ENCODE measurements at places on chromosomes 3 and 15.
A peak's percentile ranks its signal among the peaks of the same experiment; 100 is the strongest.

GRCh38 chr3:107345822-107346405, 31.3 kb upstream of the CCDC54 start:
- peak; percentile 20 for DNase-seq

GRCh38 chr3:16550676-16551341, 37.3 kb upstream of the RFTN1 start:
- DNase-seq = peak; percentile 85

GRCh38 chr15:66112388-66112787, 141.2 kb downstream of the MEGF11 start:
- DNase-seq = no peak

GRCh38 chr3:119360736-119361462, 66.7 kb downstream of the ARHGAP31 start:
- no peak for DNase-seq

- DNase-seq = no peak
Observed at GRCh38 chr3:179181021-179181472, 32.9 kb downstream of the PIK3CA start.

- no peak for DNase-seq
Observed at GRCh38 chr3:165491487-165491886, 295.3 kb upstream of the SLITRK3 start.

DNA sequence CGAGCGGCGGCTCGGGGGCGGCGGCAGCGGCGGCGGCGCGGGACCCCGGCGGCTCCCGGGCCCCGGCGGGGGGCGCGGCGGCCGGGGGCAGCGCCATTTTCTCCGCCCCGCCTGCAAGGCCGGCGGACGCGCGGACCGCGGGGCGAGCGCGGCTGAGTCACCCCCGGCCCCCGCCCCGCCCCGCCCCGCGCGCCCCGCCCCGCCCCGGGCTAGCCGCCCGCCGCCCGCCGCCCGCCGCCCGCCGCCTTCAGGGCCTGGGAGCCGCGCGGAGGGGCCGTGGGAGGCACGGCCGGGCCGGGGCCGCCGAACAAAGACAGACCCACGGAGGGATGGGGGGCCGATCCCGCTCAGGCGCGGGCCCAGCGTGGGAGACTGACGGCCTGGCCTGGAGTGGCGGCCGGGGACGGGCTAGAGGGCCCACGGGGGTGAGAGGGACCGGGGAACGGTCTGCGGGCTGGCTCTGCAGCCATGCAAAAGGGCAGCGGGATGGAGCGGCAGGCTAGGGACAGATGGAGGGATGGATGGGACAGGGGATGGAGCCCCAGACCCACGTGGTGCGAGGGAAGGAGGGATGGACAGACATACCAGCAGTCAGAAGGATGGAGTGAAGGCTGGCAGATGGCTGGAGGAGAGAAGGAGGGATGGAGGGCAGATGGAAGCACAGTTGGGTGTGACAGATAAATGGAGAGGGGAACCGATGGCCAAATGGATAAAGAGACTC, at the start of gene EIF4E3:
Gene EIF4E3 (minus strand): TSS at position 132 of the 721 bp plus-strand sequence. CDS start 35 bp downstream, at position 97.
- peak; percentile 46 for DNase-seq

DNA sequence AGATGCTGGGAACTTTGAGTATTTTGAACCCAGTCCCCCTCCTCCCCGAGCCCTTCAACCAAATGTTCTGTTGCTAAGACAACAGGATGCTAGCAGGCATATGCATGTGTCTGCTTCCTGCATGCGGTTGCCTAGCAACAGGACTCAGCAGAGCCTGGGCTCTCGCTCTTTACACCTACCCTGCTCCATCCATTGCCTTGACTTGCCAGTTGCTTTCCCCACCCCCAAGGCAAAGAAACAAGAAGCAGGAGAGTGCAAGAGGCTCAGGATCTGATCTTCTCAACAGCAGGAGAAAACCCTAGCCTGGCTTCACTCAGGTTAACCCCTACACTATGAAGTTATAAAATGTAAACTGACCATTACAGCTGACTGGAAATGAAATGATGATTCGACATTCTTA, 393.0 kb downstream of the IGSF11 start:
- no peak for DNase-seq

DNA sequence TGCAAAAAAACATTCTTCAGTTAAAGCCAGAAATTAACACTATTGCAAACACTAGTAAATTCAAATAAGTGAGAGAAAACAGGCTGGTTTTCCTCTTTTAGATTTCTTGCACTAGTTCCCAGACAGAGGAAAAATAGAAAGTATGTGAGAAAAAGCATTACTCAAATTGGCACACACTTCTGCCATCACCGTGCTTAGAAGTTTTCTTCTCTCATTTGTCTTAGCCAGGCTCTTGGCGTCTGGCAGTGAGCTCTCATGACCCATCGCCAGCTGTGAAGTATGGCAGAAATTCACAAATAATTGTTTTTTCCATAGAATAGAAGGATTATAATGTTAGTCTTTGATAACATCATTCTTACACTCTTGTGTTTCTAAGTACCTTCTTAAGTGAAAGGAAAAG, 515.9 kb downstream of the GBE1 start:
- DNase-seq = no peak

GRCh38 chr3:159069091-159069490, 267.2 kb downstream of the MFSD1 start:
- DNase-seq = no peak

- no peak for DNase-seq
Observed at GRCh38 chr15:85947936-85948335, 131.7 kb upstream of the AGBL1 start.

- DNase-seq = no peak
Observed at GRCh38 chr3:46193436-46193835, 14.7 kb downstream of the CCR1 start.

DNA sequence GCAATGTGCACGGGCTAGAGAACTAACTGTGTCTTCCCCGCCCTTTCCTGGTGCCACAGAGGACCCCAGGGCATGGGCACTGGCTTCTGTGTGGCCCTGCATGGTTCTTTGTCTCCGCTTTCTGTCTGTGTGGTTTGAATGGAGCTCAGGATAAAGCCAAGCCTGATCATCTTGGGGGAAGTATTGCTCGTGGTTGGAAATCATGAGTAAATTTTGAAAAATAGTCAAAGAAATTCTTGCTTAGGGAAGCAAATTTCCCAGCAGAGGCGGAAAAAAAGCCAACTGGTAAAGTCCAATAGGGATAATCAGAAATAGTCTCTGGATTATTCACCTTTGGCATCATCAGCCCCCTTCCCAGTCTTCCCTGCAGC, 55.4 kb downstream of the MAGEF1 start:
- no peak for DNase-seq

DNA sequence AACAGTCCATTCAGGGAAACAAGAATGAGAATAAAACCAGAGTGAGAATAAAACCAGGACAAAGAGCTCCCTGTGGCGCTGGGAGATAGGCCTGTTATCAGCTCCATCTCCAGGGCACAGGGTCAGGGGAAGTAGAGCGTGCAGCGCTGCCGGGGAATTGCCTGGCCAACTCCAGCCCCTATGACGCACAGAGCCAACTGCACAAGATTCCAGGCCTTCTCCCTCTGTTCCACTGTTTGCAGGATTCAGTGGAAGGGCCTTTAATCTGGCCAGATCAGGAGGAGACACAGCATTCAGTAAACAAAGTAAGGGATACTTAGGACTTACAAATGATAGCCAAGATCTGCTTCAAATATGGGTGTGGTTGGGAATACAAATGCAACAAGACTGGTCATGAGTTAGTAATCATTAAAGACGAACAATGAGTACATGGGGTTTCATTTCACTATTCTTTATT, 49.4 kb downstream of the ITGB5 start:
- DNase-seq = peak; percentile 10

GRCh38 chr3:160830796-160831195, 74.8 kb downstream of the PPM1L start:
- DNase-seq = no peak

DNA sequence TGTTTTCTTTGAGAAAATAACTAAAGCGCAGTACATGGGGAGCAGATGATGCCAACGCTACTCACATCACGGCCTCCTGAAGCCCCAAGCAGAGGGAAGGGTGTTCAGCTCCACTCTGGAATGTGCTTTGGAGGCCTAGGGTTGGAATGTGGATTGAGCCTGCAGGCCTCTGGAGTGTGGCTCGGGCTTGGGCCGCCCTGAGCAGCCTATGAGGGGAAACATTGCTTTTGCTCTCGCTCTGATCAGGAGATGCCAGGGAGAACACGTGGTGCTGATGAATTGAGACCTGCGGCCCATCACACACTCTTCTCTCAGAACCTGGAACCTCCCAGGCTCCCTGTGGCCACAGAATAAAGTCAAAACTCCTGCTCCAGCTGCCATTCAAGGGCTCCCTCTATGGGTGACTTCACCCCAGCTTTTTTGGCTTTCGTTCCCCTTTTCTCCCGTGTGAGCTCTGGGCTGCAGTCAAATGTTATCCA, 23.3 kb downstream of the CCDC13 start:
- DNase-seq = peak; percentile 68

- DNase-seq = no peak
Observed at GRCh38 chr15:99412626-99413025, 153.2 kb upstream of the MEF2A start.

- no peak for DNase-seq
Observed at GRCh38 chr3:79424811-79425210, 343.0 kb downstream of the ROBO1 start.

DNA sequence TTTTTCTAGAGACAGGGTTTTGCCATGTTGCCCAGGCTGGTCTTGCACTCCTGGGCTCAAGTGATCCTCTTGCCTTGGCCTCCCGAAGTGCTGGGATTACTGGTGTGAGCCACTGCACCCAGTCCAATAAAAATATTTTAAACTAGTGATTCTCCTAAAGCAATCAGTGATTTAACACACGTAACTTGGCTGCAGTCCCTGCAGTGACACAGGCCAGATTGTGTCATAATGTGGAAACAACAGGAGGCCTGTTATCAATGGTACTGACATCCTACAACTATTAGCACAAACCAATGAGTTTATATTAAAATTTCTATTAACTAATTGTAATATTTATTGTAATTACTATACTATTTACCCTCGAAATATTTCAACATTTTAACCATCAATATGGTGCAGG, 1.6 kb upstream of the SEC61A1 start:
- DNase-seq = no peak

DNA sequence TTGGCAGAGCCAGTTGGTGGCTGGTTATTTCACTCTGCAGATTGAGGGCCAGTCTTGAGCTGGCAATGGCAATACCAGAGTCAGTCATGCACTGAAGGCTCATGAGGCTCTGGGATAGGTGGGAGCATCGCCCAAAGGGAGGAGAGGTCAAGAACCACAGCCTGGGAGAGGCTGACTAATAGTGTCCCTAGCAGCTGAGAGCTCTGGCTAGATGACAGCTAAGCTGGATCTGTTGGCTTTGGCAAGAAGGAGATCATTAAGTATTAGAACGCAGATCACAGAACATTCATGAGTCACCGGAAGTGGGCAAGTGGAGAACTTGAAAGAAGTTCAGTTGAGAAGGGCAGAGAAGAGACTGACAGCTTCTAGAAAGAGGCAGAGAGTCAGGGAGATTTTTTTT, 521.1 kb downstream of the NR2F2 start:
- DNase-seq = no peak

GRCh38 chr3:152621967-152622810, 212.7 kb upstream of the P2RY1 start:
- DNase-seq = no peak

DNA sequence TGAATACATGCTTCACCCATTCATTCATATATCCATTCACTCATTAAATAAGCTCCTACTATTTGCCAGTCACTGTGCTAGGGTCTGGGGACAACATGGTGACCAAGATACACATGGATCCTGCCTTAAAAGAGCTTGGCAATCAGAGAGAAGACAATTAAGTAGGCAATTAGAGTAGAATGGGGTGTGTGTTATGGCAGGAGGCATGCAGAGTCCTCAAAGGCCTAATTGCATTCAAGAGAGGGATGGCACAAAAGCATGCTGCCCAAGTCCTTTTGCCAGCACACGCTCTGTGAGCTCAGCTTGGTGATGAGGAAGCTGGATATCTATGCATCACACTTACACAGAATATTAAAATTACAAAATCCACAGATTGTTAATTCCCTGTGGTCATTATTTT, 2.8 kb upstream of the PRICKLE2 start:
- DNase-seq = no peak

DNA sequence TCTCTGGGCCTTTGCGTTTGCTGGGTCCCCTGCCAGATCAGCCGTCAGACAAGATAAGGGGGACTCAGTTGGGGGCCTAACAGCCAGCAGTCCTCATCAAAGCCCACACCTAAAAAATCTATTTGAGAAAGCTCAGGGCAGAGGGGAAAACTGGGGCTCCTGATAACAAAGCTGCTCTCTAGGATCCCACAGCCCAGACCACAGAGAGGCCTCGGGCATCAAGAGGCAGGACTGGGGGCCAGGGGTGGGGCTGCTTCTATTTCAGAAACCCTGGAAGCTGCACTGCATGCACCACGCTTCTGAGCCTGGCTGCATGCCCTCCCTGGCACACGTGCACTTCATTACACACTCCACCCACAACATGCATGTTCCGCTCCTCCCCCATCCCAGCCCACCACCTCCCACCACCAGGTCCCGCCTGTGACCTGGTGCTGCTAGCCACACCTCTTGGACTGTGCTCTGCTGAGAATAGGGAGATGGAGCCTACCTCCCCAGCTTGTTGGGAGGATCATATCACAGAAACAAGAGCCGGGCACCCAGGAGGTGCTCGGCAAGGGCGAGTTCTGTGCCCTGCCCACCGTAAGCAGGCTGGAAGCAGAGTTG, 26.6 kb downstream of the FBLN2 start:
- no peak for DNase-seq

- DNase-seq = no peak
Observed at GRCh38 chr3:113575206-113575605, 42.9 kb downstream of the SIDT1 start.

- DNase-seq = no peak
Observed at GRCh38 chr3:41126961-41127360, 72.3 kb upstream of the CTNNB1 start.

DNA sequence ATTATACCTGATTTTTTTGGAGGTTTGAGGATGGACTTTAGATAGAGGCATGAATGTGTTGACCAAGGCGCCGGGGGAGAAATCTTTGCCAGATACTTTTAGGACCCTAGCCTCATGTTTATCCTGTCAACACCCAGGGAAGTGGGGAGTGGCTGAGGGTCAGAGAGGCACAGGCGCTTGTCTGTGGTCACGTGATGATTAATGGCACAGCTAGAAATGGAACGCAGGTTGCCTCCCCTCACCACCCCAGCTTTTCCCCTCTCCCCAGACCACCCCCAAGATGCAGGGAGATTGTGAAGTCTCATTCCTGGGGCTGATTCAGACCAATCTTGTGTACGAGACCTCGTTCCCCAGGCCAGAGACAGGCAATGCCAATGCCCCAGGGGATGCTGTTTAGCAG, 218.4 kb upstream of the LINGO1 start:
- DNase-seq = no peak

GRCh38 chr15:100777821-100778220, 101.8 kb upstream of the ALDH1A3 start:
- no peak for DNase-seq

GRCh38 chr15:87792250-87793040, 464.1 kb downstream of the NTRK3 start:
- no peak for DNase-seq
